ENCODE measurements at places on chromosomes 2 and 18.

- DNase-seq = no peak
Measured at GRCh38 chr2:105224444-105224843, 17.1 kb upstream of the GPR45 start.

DNA sequence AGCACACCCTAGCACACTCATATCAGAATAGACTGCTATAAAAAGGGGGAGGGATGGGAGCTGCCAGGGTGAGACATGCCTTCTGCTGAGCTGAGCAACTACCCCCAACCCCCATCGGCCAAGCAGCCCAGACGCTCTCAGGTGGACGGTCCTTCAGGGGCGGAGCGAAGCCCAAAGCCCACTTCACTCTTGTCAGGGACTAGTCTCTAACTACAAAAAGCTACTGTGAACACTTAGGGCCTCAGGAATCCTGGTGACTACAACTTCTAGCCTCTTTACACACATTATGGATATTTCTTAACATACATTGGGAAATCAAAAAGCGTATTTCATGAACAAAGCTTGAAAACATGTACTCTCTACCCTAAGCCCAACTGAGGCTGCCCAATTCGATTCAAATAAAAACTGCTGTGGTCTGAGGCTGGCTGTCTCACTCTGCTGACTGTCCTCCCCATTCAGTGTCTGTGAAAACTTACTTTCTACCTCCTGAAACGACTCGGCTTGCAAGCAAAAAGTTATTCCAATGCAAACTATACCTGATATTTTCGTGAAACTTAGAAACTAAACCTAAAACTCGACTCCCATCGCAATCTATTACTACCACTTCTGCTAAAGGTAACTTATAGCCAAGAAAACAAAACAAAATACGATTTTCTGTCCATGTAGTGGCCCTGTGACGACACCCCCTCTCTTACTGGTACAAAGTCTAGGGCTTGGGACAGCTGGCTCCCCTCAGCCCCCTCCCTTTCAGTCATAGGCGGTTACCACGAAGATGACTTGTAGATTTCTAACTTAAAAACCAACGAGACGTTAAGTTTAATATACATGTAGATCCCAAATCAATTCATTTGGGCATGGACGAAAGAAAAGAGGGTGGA is 1.2 kb downstream of the SERTAD2 start:
- DNase-seq = no peak

- no peak for DNase-seq
Measured at GRCh38 chr18:9520666-9521065, 45.4 kb downstream of the RALBP1 start.

GRCh38 chr2:189959450-189959849 is 103.1 kb downstream of the MSTN start:
- DNase-seq = no peak

- DNase-seq = no peak
Measured at GRCh38 chr2:122135021-122135937, 379.8 kb downstream of the TSN start.

GRCh38 chr18:7596147-7596546 is 29.0 kb downstream of the PTPRM start:
- no peak for DNase-seq

DNA sequence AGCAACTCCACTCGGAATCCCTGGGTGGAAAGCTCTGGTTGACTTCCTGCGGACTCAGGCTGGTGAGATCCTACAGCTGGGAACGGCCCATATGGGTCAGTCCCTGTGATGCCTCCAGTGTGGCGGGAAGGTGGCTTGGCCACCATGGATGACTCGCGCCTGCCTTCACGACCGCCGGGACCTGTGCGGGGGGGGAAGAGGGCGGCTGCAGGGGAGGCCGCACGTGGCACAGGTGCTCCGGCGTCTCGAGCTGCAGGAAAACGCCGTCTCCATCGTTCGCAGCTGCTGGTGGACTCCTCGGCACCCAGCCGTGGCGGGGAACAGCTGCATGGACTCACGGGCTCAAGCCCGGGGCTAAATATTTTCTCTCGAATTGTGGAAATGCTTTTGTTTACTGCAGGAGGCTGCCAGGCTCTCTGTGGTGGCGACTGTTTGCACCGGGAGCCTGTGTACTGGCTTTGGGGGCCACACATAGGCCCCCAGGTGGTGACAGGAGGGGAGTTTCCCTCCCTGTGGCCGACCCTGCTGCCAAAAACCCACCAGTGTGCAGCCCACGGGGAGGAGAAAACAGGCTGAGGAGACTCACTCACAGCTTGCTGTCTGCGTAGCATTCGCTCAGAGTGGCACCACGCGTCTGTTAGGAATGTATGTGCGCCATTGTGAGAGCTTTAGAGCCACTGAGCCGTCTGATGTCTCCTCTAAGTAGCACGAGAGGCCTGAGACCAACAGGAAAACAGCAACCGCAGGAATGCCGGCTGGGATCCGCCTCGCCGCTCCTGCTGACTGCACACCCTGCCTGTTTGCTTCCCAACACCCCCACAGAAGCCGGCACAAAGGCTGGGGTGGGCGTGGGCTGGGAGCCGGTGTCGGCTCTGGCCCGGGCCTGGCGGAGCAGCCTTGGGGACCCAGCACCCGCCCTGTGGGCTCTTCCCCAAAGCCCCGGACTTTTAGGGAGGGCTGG is 89.2 kb downstream of the NFATC1 start:
- DNase-seq = no peak

DNA sequence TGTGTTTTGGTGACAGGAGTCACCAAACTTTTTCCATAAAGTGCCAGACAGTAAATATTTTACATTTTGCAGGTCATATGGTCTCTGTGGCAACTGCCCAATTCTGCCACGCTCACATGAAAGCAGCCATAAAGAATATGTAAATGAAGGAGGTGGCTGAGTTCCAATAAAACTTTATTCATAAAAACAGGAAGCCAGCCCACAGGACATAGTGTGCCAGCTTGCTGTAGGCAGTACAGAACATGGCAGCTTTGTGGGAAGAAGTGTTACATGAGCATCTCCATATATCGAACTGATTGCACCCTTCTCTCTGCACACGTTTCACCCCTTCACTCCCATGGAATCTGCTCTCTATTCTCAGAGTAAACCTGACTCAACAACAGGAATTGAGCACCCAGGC is 10.2 kb downstream of the ASB18 start:
- DNase-seq = peak; percentile 17

GRCh38 chr2:174022431-174022830 is 57.3 kb upstream of the SP3 start:
- DNase-seq = no peak

- DNase-seq = no peak
Measured at GRCh38 chr2:187774551-187775071, 220.4 kb upstream of the TFPI start.

- no peak for DNase-seq
Measured at GRCh38 chr2:224213396-224213795, 174.3 kb upstream of the SERPINE2 start.

All from activated CD8-positive, alpha-beta memory T cell treated with anti-CD3 and anti-CD28 coated beads for 24 hours (primary cell).